Effector memory CD4-positive, alpha-beta T cell (primary cell): ENCODE measurements at places on chromosomes 12 and 14.

GRCh38 chr12:113461666-113462065, 10.0 kb downstream of the LHX5 start:
- DNase-seq: no peak

DNA sequence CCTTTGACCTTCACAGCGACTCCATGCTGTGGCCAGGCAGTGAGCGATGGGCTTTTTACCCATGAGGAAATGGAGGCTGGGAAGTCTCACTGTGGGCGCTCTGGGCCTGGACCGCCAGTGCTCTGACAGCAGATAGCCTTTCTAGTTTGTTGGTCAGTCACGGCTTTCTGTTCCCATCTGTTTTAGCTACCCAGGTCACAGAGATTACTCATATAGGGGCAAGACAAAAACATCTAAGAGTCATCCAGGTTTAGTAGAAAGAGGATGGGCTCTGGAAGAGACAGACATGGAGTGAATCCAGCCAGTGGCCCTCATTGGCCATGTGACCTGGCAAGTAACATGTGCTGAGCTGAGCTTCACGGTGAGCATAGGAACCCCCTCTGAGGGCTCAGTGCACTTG, 68.6 kb downstream of the MARK3 start:
- DNase-seq: no peak

GRCh38 chr14:78254911-78255461, 84.8 kb downstream of the NRXN3 start:
- no peak for DNase-seq

GRCh38 chr14:51677266-51677665, 25.6 kb downstream of the FRMD6 start:
- DNase-seq: no peak

- no peak for DNase-seq
Measured at GRCh38 chr14:34275078-34275477, 187.0 kb downstream of the SPTSSA start.

DNA sequence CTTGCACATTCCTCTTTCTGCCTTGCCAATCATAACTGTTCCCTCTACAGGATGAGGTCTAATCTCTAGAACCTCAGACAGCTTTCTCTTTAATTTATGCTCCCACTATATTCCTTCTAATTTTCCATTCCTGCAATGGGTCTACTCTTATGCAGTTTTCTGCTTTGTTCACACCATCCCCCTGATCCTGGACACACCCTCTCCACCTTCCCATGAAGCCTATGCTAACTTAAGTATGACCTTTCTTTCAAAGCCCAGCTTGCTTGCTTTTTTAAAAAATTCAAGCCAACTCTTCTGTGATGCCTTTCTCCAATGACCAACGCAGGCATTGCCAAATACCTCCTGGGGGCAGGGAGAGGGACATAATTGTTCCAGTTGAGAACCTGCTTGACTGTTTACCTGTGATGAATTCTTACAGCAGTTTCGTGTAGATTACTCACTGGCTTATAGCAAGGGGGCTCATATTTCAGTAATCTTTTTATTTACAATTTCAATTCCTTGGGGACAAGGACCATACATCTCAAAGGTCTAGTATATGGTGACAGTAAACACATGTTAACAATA, 7.8 kb downstream of the SLC38A1 start:
- no peak for DNase-seq

GRCh38 chr14:96584199-96584906, 82.2 kb downstream of the PAPOLA start:
- no peak for DNase-seq

DNA sequence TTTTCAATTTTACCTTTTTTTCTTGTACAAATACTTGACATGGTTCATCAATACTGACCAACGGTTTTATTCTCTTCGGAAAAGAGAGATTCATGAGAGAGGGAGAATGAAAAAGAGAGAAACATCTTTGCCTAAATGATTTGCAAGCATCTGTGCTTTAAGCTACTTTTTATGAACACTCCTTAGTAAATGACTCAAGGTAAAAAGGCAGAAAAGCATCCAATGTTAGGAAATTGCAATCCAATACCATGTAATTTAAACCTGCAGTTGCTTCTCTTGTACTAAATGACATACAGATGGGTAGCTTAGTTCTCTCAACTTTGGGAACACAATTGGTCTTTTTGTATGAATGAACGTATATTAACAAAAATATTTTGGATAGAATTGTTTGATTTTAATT, 46.1 kb downstream of the MSRB3 start:
- DNase-seq: no peak

DNA sequence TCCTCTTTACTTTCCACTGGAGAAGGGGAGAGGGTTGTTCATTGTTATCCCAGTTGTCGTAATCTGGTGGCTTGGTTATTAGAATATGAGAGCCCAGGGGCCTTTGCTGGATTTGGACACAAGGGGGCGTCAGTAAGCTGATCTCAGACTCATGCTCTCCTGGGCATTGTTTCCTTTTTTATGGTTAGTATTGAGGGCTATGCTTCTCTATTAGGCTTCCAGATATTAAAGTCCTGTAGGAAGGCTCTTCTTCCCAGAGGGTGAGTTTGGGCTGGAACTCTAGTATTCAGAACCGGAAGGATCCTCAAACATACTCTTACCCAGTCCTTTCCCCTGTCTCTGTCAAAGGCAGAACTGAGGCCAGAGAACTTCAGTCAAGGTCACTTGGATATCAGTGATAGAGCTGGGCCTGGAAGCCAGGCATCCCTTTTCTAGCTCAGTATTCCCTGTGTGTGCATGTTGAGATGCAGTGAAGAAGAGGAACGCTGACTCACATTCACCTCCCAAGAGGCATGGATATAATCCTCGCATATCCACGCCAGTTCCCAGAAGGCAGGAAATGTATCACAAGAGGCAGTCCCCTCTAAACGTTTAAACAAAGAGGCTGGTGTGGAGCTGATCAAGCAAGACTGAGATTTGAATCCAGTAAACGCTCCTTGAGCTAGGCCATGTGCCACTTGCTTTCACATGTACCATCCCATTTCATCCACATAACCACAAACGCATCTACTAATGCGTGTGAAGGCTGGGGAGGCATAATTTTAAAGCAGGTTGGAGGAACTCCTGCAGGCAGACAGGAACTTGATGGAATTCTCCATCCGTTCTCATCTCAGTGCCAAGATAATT, 41.6 kb downstream of the UBE3B start:
- no peak for DNase-seq

- DNase-seq: no peak
Measured at GRCh38 chr14:77589099-77589498, 27.3 kb downstream of the SPTLC2 start.

DNA sequence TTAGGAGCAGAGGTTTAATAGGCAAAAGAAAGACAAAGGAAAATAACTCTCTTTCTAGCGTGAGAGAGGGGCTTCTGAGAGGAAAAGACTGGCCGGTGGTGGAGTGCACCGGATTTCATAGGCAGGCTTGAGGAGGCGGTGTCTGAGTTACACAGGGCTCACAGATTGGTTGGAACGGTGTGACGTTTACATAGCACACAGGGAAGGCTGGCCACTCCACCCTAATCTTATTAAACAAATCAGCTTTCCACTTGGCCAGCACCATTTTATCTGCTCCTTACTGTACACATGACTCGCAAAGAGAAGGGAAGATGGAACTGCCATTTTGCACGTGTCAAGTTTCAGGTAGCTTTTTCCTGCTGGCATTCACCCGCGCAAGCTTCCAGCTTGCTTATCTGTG, 587.7 kb downstream of the RPL10L start:
- no peak for DNase-seq

DNA sequence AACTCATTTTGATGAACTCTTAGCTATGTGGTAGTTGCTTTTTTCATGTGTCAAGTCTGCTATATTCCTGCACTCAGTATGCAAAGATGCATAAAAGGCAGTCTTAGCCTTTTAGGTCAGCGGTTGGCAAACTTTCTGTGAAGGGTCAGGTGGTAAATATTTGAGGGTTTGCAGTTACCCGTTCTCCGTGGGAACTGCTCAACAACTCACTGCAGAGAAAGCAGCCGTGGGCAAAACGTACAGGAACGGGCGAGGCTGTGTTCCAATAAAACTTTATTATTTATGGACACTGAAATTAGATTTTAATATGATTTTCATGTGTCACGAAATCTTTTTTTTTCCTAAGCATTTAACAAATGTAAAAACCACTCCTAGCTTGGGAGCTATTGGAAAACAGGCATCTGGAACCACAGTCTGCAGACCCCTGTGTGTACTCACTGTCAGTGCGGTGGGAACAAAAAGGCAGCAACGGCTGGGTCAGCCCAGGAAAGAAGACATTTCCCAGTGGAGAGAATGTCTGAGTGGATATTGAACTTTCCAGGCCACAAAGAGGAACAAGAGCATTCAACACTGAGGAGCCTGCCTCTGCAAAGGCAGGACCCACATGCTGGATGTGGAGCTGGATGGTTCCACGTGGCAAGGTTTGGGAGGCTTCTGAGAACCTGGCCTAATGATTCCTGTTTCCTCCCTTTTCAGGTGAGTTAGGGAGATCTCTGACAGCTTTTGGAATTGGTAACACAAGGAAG, 3.5 kb upstream of the ACACB start:
- DNase-seq: no peak

- no peak for DNase-seq
Measured at GRCh38 chr12:84637926-84638325, 274.7 kb downstream of the SLC6A15 start.

- no peak for DNase-seq
Measured at GRCh38 chr12:96571101-96571862, 81.9 kb downstream of the CFAP54 start.

DNA sequence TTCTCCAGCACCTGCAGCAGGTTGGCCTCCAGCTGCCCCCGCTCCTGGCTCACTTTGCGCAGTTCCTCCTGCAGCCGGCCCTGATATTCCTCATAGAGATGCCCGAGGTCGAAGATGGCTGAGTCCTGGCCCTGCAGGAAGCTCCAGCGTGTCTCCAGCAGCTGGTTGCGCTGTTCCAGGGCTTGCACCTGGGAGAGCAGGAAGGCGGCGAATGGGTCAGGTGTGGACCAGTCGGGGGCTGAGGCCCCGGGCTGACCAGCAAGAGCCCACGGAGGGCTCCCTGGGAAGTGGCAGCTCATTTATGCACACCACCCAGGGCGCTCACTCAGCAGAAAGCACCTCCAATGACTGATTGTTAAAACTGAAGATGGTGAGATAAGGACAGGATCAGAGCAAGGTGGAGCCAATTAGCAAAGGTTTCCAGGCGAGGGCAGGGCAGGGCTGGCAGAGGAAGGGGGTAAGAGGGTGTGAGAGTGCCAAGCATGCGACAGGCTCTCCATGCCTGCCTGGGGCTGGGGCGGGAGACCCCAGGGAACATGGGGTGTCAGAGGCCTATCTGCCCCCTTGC, 6.3 kb downstream of the KRT80 start:
- DNase-seq: no peak

- no peak for DNase-seq
Measured at GRCh38 chr12:128791395-128792322, 32.1 kb downstream of the SLC15A4 start.

- no peak for DNase-seq
Measured at GRCh38 chr12:122049827-122050226, 28.1 kb downstream of the BCL7A start.

DNA sequence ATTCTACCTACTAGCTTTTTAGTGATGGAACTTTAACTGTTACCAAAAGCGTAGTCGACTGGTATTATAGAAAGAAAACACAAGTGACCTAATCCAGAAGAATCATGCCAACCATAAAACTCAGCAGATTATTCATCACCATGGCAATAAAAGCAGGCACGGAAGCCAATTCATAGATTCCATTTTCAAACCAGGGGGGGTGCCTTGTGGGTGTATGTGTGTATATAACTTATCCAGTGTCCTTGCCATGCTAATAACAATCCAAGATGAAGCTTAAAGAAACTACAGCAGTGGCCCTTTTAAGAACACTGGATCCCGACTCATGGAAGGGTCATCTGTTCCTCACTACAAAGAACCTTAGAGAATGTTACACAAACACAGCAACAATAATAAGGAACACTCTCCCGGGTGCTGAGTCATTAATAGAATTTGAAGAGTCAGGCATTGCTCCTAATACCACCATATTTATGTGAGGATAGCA, 61.0 kb downstream of the EPS8 start:
- DNase-seq: no peak

DNA sequence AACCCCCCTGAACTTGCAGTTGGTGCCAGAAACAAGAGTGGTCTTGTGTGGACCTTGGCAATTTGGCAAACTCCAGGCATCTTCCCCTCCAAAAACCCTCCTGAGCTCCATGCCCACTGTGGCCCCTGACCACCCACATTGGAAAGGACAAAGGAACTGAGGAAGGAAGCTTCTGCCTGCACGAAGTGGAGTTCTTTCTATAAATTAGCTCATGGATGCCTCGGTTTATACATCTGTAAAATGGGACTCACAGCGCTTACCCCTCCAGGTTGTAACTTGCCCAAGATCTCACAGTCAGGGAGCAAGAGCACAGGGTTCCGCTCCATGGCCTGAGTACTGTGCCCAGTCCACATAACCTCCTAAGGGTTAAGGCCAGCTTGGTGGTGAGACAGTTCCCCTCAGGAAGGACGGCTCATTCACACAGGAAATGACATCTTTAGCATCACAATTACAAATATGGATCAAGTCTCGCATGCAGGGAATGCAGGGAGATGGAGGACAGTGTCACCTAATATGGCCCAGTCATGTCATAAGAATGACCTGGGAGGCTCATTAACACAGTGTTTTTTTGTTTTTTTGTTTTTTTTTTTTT, 66.6 kb downstream of the CLMN start:
- DNase-seq: no peak

DNA sequence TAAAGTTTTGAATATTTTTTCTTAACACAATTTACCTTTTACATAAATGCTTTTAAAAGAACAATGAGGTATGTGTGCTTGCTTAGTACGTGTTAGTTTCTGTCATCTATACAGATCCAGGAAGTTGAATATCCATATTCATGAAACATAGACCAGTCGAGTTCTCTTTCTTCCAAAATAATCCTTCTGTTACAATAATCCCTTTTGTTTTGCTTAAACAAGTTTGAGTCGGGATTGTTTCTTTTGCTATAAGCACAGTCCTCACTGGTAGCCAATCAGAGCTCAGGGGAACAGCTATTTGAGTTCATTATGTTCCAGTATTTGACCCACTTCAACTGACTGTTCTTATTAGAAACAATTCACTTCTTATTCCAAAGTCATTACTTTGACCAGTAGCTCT, 214.7 kb upstream of the FLRT2 start:
- no peak for DNase-seq

DNA sequence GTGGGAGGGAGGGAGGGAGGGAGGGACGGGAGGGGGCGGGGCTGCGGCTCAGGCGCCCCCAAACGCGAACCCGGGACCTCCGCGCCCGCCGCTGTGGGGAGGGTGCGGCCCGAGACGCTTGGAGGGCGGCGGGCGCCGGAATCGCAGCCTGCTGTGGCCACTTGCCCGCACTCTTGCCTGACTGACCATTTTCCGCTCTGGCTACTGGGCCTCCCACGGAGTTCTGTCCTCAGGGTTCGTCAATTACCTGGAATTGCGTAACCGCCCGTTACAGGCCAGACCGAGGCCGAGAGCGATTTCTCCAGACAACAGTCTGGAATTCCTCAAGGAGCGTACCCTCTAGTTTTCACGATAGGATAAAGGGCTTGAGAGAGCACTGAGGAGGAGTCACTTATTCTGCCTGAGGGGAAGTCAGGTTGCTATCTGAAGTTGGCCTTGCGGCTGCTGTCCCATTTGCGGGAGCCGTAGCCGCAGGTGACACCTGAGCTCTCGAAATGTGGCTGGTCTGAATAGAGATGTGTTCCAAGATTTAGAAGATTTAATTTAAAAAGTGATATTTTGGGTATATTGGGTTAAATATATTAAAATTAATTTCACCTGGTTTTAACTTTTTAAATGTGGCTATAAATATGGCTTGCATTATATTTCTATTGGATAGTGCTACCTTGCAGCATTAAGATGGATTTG, 446 bp upstream of the ZNF641 start:
- no peak for DNase-seq

GRCh38 chr14:102784892-102785594, 7.8 kb downstream of the TRAF3 start:
- DNase-seq: no peak

GRCh38 chr14:33369972-33370371, 431.3 kb downstream of the NPAS3 start:
- no peak for DNase-seq
